ENCODE measurements at places on chromosomes 2 and 18.

DNA sequence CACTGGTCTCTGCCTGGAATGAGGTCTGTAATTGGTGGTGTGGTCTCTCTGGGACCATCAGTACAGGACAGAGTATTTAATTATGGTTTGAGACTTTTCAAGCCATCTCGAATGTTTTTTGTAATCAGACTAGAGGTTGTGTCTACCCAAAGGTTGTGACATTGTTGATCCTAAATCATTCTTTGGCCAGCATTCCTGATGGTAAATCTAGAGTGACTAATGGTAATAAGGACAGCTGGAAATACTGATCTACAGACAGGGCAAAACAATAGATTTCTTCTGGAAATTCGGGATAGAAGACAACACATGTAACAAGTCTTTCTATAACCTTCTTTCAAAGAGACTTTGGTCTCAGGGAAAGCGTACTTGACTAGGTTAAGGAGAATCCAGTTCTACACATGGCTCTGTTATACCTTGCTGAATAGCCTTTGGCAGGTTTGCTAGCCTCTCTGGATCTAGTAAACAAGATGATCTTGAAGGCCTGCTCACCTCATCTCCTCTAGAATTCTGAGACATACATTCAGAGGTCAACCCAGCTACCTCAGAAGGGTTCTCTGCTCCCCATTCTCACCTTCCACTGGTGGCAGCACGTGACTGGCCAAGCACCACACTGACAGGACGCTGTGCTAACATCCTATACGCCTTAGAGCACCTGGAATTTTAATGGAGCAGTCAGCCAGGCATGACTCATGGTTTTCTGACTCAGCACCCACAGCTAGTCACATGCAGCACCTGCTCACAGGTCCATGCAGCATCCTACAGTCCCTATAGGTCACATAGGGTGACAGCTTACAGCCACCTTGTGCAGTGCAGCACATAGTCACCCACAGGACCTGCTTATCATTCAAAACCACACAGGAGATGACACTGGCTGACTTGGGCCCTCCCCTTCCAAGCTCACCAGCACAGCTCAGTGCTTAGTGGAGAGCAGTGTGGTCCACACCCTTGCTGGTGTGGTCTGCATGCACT is 12.2 kb downstream of the PLB1 start:
- no peak for DNase-seq

- no peak for DNase-seq
Measured at GRCh38 chr2:180747728-180748127, 232.7 kb upstream of the UBE2E3 start.

DNA sequence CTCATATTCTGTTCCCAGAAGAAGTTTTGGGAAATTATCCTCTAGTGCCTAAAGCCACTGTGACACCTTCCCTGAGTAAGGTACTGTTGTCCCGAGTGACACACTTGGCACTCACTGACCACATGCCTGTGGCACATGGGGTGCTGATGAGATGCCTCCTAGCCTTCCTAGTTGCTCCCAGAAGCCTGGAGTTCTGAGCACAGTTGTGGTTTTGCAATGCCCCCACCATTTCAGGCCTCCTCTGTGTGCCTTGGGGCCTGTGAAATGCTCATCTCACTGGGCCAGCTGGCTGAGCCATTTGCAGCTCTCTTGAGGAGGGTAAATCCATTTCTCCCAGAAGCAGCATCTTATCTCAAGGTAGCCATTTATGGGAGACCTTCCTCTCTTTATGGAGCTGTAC is 91.8 kb downstream of the DGKD start:
- DNase-seq: no peak

- DNase-seq: no peak
Measured at GRCh38 chr2:39881494-39881893, 102.4 kb upstream of the THUMPD2 start.

- DNase-seq: no peak
Measured at GRCh38 chr2:227761740-227762476, 16.2 kb downstream of the SCYGR8 start.

- no peak for DNase-seq
Measured at GRCh38 chr2:212364112-212364985, 174.3 kb downstream of the ERBB4 start.

DNA sequence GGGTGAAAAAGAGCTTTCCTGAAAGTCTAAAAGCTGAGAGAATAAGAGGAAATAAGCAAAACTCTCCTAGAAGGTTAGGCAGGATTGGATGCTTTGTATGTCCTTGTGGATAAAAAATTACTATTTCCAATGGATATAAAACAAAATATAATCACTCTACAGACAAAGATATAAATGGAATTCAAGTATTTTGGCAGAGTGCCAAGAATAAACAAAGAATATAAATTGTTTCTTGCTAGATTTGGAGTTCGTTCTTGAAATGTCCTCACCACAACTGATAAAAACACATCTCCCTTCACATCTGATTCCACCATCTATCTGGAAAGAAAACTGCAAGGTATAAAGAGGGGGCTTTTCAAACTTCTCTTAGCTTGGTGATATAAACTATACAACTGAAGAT is 13.3 kb downstream of the SULT1C3 start:
- no peak for DNase-seq

DNA sequence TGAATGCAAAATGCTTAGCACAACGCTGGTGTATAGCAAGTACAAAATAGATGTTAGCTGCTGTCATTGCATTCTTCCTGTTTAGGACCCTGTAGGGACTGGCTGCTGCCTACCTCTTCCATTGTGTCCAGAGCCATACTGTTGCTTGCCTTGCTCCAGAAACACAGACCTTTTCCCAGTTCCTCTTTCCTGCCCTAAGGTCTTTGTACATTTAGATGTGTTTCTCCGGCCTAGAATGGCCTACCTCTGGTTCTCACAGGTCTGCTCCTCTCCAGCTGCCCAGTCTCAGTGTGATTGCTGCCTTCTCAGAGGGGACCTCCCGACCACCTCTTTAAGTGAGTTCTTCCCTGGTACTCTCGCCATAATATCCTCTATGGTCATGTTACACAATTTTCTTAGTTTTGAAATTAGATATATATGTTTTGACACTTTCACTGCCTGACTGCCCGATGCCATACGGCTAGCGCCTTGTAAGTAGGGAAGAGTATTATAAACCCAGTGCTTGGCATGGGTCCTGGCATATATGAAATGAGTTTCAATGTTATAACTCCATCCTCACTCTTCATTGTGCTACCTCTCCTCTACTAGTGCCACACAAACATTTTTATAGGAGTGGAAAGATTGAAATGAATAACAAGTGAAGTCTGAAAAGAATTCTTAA is 48.3 kb downstream of the RFTN2 start:
- no peak for DNase-seq

- no peak for DNase-seq
Measured at GRCh38 chr18:5058768-5059695, 138.0 kb downstream of the AKAIN1 start.

GRCh38 chr2:31987454-31988220 is 23.2 kb downstream of the MEMO1 start:
- no peak for DNase-seq

GRCh38 chr2:71851094-71851750 is 296.4 kb downstream of the CYP26B1 start:
- DNase-seq: no peak

DNA sequence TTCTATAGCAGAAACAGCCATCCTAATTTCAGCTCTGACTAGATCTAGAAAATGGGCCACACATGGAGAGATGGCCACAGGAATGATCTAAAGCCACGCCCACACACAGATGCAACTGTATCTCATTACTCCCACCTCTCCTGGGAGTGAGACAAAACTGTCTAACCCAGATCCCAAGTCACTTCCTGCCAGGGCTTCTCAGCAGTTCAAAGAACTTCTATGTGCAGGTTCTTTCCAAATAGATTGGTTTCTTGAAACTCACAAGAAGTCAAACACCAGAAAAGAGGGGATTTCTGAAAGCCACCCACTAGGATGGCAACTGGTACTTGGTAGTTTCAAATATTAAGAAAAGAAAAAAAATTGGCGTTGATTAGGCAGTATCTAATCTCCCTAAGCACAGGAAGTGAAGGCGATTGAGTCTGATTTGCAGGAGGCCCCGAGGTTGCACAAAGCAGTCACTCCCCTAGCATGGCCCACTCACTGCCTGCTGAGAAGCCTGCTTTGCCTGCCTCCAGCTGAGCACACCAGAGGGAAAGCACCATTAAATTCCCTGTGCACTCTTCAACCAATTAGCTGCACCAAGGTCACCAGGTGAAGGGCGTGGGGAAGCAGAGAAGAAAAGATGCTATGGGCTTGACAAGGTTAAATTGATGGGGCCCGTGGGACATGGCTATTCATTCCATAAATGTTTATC is 51.1 kb downstream of the PAPOLG start:
- DNase-seq: no peak

DNA sequence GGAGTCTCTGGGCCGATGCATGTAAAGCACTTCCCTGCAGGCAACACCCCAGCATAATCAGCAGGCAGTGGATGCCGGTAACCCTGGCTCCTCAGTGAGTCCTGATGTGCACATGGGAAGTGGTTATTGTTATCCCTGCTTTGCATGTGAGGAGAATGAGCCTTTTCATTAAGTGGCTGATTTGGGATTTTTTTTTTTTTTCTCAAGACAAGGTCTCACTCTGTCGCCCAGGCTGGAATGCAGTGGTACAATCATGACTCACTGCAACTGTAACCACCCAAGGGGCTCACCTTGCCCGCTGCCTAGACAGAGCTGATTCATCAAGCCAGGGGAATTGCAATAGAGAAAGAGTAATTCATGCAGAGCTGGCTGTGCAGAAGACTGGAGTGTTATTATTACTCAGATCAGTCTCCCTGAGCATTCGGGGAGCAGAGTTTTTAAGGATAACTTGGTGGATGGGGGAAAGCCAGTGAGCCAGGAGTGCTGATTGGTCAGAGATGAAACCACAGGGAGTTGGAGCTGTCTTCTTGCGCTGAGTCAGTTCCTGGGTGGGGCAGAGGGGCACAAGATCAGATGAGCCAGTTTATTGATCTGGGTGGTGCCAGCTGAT is 95.4 kb downstream of the SOCS6 start:
- DNase-seq: no peak

GRCh38 chr2:187658952-187659525 is 104.8 kb upstream of the TFPI start:
- DNase-seq: no peak

GRCh38 chr2:95268211-95269035 is 5.8 kb upstream of the PROM2 start:
- DNase-seq: no peak

- no peak for DNase-seq
Measured at GRCh38 chr2:113275556-113276215, 3.0 kb downstream of the PAX8 start.

- DNase-seq: no peak
Measured at GRCh38 chr2:149587950-149588487, 444 bp upstream of the MMADHC start.

DNA sequence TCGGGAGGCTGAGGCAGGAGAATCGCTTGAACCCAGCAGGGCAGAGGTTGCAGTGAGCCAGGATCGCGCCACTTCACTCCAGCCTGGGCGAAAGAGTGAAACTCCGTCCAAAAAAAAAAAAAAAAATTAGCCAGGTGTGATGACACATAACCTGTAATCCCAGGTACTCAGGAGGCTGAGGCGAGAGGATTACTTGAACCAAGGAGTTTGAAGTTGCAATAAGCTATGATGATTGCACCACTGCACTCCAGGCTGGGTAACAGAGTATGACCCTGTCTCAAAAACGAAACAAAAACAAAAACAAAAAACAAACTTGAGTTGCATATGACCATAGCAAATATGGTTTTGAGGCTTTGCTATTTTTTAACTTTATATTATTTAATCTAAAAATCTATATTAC is 25.8 kb downstream of the SANBR start:
- DNase-seq: no peak

DNA sequence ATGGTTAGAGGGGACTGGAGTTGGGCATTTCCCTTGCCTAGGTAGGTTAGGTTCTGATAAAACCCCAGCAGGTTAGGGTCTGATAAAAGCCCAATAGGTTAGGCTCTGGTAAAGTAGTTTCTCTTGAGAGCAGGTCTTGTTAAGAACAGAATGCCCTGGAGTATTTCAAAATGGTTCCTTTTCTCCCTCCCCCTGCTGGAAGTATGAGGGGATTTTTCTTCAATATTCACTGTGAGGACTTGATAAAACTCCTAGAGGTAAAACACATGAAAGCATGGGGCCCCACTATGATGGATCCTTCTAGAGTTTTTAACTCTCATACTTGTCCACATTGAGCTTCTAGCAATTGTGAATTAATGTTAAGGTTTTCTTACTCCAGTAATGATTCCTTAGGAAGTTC is 27.6 kb downstream of the ANKAR start:
- no peak for DNase-seq

DNA sequence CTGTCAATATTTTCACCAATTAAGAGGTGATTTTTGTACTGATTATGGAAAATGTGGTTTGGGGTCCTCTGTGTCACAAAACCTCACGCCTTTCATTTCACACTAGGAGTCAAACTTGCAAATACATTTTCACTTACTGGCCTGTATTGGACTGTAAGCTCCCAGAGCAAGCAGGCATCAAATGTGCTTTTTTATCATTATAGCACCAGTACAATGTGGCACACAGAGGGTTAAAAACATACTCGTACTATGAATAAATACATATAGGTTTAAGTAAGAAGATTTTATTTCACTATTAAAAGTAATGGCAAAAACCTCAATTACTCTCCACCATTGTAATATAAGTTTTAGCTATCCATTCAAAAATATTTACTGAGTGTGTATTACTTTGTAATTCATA is 56.7 kb downstream of the ABCB11 start:
- no peak for DNase-seq

- DNase-seq: no peak
Measured at GRCh38 chr2:11286323-11286722, 58.1 kb downstream of the ROCK2 start.

DNA sequence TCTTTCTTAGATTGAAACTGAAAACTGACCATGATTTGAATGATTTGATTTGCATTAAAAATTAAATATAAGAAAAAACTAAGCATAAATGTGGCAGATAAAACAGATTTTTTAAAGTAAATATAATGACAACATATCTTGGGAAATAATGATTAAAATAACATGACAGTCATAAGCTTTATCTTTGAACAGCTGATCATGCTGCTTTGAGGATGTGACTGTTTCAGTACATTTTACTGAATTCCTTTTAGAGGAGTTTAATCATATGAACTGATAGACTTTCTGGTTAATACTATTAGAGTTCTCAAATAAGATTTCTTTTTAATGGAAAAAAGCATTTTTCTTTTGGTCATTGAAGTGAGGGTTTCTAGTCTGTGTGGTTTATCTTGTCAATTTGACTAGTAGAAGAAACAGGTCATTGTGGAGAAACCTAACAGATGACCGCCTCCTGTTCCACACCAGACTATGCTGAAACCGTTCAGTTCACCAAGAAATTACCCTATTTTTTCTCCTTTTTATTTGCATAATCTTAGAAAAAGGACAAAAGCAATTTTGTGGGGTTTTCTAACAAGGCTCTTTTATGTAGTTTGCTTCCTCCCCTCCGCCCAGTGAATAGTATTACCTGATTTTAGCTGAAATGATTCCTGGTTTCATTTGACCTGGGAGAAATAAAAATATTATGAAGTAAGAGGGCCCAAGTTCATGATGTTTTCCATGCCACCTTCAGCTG is 262.1 kb downstream of the PTGR3 start:
- no peak for DNase-seq

- DNase-seq: no peak
Measured at GRCh38 chr2:199861132-199861774, 10.3 kb upstream of the FTCDNL1 start.

Measured in 8988T (cell line).